Fibroblast of skin of back (primary cell): ENCODE measurements at places on chromosomes 13 and 19.
A peak's percentile ranks its signal among the peaks of the same experiment; 100 is the strongest.

GRCh38 chr13:113063091-113063491, 42.5 kb upstream of the F7 start:
- DNase-seq: no peak

- no peak for DNase-seq
These were observed 33.2 kb downstream of the KCTD12 start for GRCh38 chr13:76852986-76853385.

GRCh38 chr13:42174344-42175162, 97.4 kb upstream of the AKAP11 start:
- no peak for DNase-seq

GRCh38 chr13:39684531-39685137, 29.2 kb downstream of the COG6 start:
- DNase-seq: peak; percentile 55

- DNase-seq: no peak
These were observed 37.8 kb downstream of the ELF1 start for GRCh38 chr13:40981361-40981760.

- no peak for DNase-seq
These were observed 3.0 kb downstream of the GTPBP3 start for GRCh38 chr19:17340302-17340870.

- no peak for DNase-seq
These were observed 9.1 kb downstream of the FOXO1 start for GRCh38 chr13:40657307-40657706.

DNA sequence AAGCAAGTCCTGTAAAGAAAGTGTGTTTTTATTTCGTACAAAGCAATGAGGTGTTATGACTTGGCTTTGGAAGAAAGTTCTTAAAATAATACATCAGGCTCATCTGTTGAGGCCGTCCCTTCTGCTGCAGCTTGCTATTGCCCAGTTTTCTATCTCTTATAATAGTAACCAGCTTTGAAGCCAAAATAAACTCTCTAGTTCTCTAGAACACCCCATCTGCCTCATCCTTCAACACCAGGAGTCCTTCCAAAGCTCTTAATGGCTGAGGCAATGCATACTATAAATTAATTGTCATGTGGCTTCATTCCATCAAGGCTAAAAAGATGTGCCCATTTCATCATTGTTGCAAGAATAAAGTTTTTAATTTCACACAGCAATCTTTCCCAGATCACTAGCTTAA, 49.4 kb upstream of the IPO5 start:
- DNase-seq: no peak

- DNase-seq: no peak
These were observed 14.3 kb upstream of the FNDC3A start for GRCh38 chr13:48961379-48961778.

GRCh38 chr19:4278010-4278409, 1.1 kb upstream of the SHD start:
- no peak for DNase-seq

DNA sequence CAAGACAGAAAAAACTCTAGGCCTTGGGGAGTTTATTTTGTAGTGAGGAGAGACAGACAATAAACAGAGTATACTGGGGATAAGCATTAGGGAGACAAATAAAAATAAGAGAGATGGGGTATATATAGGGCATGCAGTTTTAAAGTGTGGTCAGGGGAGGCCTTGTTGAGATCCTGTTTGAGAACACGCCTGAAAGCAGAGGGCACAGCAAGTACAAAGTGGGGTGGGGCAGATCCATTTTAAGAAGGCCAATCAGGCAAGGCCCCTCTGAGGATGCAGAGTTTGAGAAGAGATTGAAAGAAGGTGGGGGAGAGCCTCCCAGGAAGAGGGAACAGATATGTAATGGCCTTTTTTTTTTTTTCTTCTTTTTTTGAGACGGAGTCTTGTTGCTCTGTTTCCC, 2.1 kb downstream of the PPP2R1A start:
- DNase-seq: no peak

DNA sequence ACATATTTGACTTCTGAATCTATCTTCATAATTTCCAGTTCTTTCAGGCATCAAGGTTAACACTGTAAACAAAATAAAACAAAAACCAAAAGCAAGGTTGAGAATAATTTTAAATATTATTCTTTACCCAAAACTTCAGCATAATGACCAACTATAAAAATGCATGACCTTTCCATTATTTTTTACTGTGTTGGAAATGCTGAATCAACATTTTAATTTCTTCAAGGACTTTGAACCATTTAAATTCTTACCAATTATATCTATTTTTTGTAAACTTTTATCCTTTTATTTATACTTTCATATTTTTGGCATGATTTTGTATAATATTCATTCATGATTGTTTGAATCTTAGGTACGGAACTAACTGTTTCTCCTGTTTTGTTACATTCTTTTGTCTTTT, 6.9 kb downstream of the ZNF585A start:
- no peak for DNase-seq

GRCh38 chr13:81048026-81048461, 707.1 kb upstream of the SPRY2 start:
- DNase-seq: no peak

DNA sequence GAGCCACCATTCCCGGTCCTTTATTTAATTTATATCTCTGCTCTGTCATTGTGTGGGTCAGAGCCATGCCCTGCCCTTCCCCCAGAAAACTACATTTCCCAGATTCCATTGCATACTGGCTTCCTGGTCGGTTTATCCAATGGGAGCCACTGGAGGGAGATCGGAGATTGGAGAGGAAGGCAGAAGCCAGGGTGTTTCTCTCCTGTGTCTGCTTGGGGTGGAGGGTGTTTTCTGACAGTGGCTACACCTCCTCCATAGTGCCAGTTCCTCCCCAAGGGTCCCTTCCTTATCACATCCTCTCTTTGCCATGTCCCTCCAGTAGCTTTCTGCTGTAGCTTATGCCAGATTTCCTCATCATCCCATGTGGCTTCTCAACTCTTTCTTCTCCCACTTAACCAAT, 19.0 kb downstream of the OLFM2 start:
- DNase-seq: peak; percentile 79

GRCh38 chr19:49168421-49168820, 10.8 kb downstream of the TRPM4 start:
- DNase-seq: no peak

DNA sequence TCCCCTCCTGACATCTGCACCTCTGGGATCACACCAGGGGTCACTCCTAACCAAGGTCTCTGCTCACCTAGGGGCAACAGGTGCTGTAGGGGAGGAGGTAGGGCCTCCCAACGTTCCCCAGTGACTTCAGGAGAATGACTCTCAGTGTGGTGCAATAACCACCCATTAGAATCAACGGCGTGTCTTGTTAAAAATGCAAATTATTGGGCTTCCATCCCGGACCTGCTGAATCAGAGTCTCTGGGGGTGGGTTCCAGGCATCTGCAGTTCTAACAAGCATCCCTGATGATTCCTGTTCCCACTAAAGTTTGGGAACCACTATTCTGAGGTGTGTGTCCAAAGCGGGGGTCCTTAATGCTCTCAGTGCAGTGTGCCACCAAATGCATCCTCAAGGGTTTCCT, 84.6 kb downstream of the CRYL1 start:
- DNase-seq: no peak

DNA sequence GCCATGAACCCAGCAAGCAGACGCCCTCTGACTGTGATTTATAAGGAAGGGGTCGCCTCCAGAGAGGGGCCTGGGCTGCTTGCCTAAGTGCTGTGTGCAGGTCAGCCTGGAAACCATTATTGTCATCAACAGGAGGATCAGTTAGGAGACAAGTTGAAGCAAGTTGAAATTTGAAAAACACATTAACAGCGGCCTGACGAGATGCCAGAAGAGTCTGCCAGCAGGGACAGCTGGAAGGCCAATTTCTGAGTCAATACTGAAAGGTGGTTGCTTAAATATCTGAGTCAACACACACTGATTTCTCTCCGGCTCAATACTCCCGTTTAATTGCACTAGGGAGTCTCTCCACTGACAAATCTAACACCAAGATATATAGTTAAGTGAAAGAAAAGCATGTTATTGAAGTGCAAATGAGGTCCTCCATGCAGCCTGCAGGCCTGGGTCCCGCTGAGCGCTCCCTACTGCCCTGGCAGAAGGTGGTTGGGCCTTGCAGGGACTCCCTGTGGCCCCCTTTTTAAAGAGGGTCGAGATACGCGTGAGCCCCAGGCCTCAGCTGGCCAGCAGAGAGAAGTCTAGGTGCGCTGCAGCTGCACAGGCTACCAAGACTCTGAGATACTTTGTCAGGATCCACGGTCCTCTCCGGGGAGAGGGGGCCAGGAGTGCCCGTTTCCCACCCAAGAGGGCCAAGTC, 91.1 kb downstream of the RNASEH2B start:
- DNase-seq: no peak

GRCh38 chr19:35896643-35897040, 3.7 kb downstream of the NFKBID start:
- no peak for DNase-seq

- no peak for DNase-seq
These were observed 51.3 kb downstream of the ZNF536 start for GRCh38 chr19:30423481-30423880.

DNA sequence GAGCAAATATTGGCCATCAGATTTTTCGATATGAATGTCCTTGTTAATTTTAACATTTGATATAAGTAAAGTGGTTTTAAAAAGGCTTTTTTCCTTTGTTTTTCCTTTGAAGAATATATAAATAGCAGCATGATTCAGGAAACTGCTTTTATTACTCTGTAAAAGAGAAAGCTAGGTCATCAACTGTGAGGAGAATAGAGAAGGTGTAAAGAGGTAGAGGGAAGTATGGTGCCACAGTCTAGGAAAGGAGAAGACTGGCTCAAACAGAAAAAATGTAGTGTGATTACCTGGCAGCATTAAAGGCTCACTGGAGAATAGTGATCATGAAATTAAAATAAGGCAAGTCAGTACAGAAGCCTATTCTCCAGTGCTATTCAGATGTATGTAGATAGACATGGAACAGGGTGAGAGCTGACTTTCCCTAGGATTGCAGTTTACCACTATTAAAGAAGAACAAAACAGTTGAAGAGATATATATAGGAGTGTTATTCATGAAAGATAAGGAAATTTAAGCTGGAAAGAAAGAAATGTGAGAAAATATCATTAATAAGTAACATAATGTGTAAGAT, 1115.9 kb upstream of the PCDH9 start:
- no peak for DNase-seq
